ENCODE measurements at places on chromosomes 7 and 10.

DNA sequence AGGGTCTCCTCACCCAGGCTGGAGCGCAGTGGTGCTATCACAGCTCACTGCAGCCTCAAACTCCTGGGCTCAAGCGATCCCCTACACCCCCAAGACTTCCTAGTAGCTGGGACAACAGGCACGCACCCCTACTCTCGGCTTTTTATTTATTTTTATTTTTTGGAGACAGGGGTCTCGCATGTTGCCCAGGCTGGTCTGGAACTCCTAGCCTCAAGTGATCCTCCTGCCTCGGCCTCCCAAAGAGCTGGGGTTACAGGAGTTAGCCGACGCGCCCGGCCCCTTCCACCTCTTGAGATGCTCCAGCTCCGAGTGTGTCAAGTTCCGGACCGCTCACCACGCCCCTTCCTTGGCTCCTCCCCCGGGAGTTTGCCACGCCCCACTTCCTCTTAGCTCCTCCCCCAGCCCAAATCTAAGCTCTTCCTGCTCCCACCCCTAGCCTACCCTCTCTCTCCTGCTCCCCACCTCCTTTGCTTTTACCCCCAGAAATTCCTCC is 6.3 kb downstream of the NAT16 start:
- peak; percentile 60 for DNase-seq

GRCh38 chr7:91683823-91684222 is 196.7 kb downstream of the MTERF1 start:
- DNase-seq: no peak

GRCh38 chr7:1723254-1723653 is 53.2 kb downstream of the ELFN1 start:
- DNase-seq: no peak

GRCh38 chr10:110042891-110043290 is 35.1 kb downstream of the ADD3 start:
- no peak for DNase-seq

- DNase-seq: no peak
Measured at GRCh38 chr10:29471544-29471859, 163.3 kb downstream of the SVIL start.

Data from stimulated activated CD4-positive, alpha-beta T cell treated with anti-CD3 and anti-CD28 coated beads, Interleukin-4, amount 100 ng/mL, for 1 hour (primary cell).